NCI-H774 (cell line): ENCODE measurements at places on chromosomes 4 and X.

DNA sequence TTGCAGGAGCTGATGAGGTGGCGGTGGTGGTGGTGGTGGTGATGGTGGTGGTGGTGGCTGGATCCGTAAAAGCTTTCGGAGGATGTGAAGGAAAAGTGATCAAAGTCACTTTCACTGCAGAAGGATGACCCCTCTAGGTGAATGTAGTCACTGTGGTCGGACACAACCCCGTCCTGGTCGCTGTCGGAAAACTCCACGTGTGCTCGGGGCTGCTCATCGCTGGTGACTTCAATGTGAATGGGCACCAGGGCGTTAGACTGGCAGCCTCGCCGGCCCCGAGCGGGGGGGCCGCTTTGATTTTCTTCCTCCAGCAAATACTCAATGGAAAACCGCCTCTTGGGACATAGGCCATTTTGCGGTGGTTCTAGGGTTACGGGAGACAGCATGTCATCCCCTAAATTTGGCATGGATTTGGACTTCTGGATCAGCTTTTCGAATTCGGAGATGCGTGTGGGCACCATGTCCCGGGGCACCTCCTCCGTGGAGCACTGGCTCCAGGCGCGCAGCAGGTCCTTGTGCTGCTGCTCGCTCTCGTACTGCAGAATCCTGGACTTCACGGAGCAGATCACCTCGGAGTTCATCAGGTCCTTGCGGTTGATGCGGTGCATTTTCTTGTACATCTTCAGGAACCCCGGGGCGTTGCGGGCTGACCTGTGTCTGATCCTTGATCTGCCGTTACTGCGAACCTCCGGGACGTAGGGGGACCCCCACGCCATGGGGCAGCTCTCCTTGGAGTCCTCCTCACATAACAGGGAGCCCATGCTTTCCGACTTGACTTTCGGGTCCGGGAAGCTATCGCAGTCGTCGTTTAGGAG is 88.3 kb upstream of the PDLIM3 start:
- DNase-seq, result no peak

DNA sequence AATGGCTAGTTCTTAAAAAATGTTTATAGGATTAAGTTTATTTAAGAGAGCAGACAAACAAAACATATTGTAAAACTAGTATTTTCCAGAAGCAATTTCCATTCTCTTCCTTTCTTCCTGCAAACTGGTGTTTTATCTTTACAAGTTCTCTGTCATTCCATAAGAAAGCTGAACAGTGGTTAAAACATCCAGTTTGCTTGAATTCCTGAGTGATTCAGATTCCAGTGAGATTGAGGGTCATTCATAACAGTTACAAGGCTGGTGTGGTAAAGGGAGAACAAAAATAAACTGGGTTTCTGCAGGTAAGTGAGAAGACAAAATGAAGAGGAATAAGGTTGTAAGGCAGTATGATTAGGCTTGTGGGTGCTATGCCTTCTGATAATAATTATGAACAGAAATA is 544.8 kb upstream of the DIPK2B start:
- no peak for DNase-seq

DNA sequence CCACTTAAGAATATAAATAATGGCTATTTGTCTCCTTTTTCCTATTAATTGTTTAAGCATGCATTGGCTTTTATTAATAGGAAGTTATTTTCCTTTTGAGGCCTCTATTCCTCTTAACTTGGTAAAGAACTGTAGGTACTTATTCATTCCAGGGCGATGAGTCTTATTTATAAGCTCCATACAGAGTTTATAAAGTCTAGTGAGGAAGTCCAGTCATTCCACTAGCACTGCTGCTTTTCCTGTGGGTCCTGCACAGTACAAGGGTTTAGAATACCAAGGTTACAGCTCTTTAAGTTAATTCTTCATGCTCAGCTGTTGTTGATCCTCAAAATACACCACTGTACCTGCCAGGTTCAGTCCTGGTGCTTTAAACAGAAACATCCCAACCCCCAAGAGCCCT is 28.5 kb upstream of the WNK3 start:
- no peak for DNase-seq

GRCh38 chr4:140172960-140173359 is 19.0 kb upstream of the MAML3 start:
- DNase-seq, result no peak

- DNase-seq, result no peak
Observed at GRCh38 chr4:24470666-24471485, 113.5 kb downstream of the DHX15 start.

DNA sequence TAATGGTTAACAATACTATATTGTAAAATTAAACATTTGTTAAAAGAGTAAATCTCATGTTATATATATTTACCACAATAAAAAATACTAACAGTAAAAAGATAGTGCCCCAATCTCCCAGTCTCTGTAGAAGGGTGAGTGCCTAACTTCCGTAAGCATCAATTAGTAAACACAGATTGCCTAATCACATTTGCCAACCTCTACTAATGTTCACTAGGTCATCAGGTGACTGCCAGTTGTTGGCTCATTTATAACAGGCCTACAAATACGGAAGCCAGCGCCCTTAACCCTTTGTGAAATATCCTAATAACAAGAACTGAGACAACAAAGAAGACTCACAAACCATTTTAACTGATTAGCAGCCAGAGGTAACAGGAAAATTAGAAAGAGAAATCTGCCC is 345.1 kb downstream of the INPP4B start:
- DNase-seq, result no peak

DNA sequence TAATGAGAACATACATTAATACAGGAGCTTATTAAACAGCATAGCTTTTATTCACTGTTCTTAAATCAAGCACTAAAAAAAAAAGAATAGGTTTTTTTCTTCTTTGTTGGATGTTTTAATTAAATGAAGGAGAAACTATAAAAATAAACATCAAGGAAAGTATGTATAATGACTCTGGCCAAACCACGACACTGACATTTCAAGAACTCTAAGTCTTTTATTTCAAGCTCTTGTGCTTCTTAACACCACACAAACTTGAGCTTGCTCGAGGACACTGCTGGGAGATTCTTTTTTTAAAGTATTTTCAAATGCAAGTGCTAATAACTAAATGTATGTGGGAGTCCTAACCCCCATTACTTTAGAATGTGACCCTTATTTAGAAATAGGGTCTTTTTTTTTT is 204.9 kb upstream of the PPARGC1A start:
- no peak for DNase-seq

GRCh38 chr4:3013839-3014350 is 50.5 kb downstream of the GRK4 start:
- DNase-seq, result no peak

DNA sequence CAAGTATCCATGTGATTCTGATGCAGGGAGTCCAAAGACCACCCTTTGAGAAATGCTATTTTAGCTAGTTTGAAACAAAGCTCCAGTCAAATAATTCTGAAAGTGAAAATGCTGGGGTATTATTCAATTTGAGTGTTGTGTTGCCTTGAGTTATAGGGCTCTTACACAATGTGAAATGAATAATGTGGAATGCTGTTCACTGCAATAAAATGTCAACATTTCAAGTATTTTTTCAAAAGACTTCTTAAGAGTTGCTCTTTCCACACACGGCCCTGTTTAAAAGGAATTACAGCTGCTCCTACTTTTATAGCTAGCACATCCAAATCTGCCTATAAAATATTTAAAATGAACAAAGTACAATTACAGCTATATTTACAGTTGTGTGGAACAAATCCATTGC is 27.5 kb upstream of the PLS3 start:
- DNase-seq, result no peak

DNA sequence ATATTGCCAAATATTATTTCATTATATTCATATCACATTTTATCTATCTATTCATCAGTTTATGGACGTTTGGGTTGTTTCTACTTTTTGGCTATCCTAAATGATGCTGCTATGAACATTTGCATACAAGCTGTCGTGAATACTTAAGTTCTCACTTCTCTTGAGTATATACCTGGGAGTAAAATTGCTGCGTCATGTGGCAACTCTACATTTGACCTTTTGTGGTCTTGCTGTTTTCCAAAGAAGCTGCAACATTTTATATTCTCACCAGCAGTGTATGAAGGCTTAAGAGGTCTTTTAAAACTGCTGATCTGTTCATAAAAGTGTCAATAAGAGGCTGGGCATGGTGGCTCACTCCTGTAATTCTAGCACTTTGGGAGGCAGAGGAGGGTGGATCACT is 5.8 kb downstream of the PYURF start:
- DNase-seq, result no peak

DNA sequence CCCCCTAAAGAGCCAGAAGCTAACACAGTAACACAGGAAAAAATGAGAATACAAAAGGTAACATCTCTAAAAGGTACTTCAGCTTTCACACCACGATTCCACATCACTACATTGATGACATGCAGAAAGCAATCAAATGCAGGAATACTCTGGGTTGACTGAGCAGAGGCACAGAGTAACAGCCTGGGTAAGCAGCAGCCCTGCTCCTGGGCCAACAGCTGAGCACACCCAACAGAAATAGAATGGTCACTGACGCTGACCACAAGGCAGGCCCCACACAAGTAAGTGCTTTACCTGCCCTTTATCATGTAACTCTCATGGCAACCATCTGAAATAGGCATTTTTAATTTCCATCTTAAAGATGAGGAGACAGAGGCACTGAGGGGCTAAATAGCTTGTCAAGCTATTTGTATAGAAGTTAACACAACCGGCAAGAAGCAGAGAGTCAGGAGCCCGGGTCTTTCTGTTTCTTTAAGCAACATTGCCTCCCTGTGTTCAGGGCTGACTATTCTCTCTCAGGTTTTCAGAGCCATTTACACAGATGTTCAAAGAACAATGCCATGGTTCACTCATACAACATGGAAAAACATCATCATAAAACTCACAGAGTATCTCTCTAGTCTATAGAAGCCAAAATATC is 168.9 kb downstream of the ZNF674 start:
- DNase-seq, result no peak

- no peak for DNase-seq
Observed at GRCh38 chr4:1763550-1764080, 29.5 kb upstream of the FGFR3 start.

DNA sequence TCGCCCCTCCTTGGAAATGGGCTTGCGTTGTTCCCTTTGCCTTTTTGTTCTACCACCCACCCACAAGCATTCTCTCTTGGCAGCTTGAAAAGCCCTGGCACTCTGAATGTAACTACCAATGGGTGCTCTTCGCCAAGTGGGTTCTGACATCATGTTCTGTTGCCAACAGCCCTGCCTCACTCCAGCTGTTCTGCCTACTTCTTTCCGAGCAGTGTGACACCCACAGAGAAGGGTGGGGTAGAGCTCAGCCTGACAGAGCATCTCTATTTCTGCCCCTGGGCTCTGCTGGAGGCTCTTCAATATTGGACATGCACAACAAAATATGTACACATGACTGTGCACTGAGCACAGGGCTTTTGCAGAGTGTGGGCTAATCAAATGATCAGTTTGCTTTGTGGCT is 15.6 kb upstream of the EXOSC9 start:
- no peak for DNase-seq

GRCh38 chrX:136273986-136274385 is 22.8 kb upstream of the MAP7D3 start:
- DNase-seq, result peak; percentile 78

DNA sequence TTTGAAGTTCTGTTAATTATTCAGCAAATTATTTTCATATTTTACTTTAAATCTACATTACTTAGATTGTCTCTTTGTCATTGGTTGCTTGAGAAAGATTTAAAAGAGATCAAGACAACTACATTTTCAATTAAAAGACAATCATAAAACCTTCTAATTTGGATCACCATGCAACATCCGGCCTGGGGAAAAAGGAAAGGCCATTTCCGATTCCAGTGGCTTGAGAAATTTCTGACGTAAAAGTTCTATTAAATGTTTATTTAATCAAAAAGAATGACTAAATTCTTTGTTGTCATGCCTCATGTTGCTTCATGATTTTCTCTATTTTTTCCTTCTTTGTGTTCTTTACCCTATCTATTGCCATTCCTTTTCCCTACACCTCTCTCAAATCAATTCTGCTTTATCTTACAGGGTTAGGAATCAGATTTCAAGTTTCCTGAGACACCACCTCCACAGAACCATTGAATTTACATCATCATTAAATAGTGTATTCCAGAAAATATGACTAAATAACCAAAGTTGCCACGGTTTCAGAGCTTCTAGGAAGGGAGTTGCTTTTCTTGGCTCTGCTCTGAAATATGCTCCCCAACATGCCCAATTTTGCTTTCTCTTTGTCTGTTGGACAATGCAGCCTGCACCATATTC is 124.6 kb upstream of the ACSL4 start:
- DNase-seq, result no peak

GRCh38 chr4:136725286-136726081 is 806.8 kb downstream of the PCDH18 start:
- no peak for DNase-seq

GRCh38 chr4:48779095-48779997 is 733 bp downstream of the FRYL start:
- peak; percentile 30 for DNase-seq

DNA sequence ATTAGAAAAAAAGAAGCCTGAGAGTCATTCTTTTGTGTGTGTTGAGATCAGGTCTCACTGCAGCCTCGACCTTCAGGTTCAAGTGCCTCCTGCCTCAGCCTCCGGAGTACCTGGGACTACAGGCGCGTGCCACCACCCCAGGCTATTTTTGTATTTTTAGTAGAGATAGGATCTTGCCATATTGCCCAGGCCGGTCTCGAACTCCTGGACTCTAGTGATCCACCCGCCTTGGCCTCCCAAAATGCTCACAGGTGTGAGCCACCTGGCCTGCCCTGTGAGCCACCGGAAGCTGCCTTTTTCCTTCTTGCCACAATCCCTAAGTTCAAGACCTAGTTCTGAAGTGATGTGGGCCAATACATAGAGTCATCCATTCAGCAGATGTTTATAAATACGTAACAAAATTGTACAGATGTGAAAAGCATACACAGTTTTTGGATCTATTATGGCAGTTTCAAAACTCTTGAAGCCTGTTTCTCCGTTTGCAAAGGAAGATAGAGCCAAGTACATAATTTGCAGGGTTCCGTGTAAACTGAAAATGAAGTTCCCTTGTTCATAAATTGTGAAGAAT is 536 bp upstream of the CTSO start:
- DNase-seq, result no peak

DNA sequence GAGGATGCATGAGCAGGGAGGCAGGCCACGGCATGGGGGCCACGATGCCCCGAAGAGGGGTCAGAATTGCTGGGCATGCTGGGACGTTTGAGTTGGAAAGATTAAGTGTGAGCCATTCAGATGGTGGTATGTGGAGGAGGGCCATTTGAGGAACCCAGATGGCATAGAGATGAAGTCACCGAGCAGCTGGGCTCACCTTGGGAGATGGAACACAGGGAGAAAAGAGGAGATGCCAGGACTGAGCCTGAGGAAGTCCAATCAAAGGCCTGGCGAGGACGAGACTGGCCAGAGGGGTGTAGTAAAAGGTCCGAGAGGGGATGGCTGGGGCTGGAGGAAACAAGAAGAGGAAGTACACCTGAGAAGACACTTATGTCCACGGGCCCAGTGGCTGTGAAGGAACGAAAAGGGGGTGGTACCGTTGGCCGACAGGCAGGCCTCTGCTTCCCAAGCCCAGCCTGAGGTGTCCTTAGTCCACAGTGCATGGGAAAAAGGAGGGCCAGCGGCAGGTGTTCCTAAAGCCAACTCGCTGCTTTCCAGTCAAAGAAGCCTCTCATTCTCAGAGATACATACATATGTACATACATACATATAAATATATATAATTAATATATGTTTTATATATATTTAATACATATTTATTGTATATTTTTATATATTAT is 54.6 kb upstream of the CLCN4 start:
- no peak for DNase-seq
